ENCODE measurements at places on chromosomes 7 and 10. TPM values are rescaled to one million over a fixed set of nuclear protein-coding genes. Genes with fewer than 3 reads are reported as not detected.

DNA sequence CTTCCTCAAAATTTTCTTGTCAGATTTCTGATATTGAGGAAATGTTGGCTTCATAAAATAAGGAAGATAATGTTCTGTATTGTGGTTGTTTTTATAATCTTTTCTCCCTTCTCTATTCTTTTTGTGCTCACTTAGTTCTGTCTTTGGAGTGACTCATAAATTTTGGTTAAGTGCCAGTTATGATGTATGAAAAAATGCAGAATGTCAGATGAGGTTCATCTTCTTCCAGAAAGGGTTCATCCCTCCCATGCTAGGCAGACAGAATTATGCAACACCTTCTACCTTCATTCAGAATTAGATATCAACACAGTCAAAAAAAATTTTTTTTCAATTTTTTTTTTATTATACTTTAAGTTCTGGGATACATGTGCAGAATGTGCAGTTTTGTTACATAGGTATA, 36.6 kb upstream of the CYP2C19 start:
- no peaks in the 10 kb centered on the region for H3K27me3 ChIP-seq
- no peaks in the 10 kb centered on the region for H3K4me1 ChIP-seq
- H3K36me3 ChIP-seq = no peaks in the 10 kb centered on the region
- DNase-seq = no peak
- H3K4me3 ChIP-seq = no peak overlapping the region

Gene EBLN1
- not detected for total RNA-seq

DNA sequence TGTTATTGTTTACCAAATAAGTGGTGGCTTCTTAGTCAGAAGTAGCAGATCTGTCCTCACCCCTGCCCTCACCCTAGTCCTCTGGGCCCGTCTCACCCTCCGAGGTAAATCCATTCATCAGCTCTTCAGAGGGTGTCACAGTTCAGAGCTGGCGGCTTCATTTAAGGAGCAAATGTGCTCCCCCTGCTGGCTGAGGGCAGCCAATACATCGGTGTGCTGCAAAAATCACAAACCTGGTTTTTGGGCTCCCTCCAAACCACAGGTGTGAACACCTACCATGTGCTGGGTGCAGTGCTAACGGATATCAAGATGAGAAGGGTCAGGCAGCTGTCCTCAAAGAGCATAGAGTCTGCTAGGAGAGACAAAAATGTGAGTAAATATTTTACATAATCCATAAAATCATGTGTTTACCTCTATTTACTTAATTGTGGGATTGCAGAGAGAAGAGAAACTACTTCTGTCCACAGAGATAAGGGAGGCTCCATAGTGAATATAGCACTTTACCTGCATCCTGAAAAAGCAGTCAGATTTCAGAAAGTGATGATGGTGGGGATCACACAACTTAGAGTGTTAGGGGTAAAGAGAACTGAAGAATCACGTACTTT, 15.5 kb upstream of the CRTAC1 start:
- H3K4me3 ChIP-seq = no peak overlapping the region
- H3K27me3 ChIP-seq = peaks cover 23% of the 10 kb centered on the region
- peaks cover 3% of the 10 kb centered on the region for H3K4me1 ChIP-seq
- no peaks in the 10 kb centered on the region for H3K36me3 ChIP-seq

DNA sequence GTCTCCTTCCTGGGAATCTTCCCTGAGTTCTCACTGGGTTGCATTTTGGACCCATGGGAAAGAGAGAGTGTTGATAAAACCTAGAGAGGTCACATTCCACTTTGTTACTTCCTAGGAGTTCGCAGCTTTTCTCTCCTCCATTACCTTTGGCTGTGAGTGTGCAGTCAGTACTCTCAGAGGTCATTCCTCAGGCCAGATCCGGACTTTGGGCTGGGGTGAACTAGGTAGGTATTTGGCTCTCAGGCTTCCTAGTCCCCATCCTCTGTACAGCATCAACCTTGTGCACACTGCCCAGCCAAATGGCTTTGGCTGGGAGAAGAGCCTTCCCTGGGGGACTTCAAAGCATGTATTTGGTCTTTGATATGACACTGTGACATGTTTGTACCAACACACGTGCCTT, 508.1 kb downstream of the LRMDA start:
- H3K36me3 ChIP-seq = no peaks in the 10 kb centered on the region
- DNase-seq = no peak
- no peaks in the 10 kb centered on the region for H3K27me3 ChIP-seq
- no peaks in the 10 kb centered on the region for H3K4me1 ChIP-seq
- no peak overlapping the region for H3K4me3 ChIP-seq

GRCh38 chr7:963236-964078, 9.0 kb upstream of the ADAP1 start:
- peaks cover 14% of the 10 kb centered on the region for H3K4me1 ChIP-seq
- peaks cover 7% of the 10 kb centered on the region for H3K36me3 ChIP-seq
- peaks cover 4% of the 10 kb centered on the region for H3K27me3 ChIP-seq
- H3K27ac ChIP-seq = no peak overlapping the region
- DNase-seq = peak; percentile 29
- no peak overlapping the region for H3K4me3 ChIP-seq

All from activated CD4-positive, alpha-beta memory T cell treated with anti-CD3 and anti-CD28 coated beads for 36 hours (primary cell).